ENCODE measurements at places on chromosomes 1 and 21.

- DNase-seq = no peak
These were observed 211.8 kb upstream of the PKN2 start for GRCh38 chr1:88472298-88472697.

GRCh38 chr1:235416662-235417049 is 49.4 kb downstream of the TBCE start:
- no peak for DNase-seq

DNA sequence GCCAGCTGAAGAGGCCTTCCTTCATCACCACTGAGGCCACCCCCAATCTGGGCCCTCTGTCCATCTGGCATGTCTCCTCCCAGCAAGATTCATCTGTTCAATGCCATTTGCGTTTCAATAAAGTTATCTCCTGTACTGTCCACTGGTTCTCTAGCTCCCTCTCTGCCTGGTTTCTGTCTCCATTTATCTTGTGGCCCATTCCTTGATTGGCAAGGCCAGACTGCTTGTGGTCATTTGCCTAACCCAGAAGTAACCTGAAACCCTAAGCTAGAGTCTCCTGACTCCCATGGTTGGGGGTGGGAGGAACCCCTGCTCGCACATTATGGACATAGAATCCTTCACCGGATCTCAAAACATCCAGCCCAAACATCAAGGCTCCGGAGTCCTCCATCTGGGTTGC is 2.1 kb upstream of the IPO9 start:
- no peak for DNase-seq

- no peak for DNase-seq
These were observed 18.4 kb upstream of the CASQ1 start for GRCh38 chr1:160171980-160172379.

DNA sequence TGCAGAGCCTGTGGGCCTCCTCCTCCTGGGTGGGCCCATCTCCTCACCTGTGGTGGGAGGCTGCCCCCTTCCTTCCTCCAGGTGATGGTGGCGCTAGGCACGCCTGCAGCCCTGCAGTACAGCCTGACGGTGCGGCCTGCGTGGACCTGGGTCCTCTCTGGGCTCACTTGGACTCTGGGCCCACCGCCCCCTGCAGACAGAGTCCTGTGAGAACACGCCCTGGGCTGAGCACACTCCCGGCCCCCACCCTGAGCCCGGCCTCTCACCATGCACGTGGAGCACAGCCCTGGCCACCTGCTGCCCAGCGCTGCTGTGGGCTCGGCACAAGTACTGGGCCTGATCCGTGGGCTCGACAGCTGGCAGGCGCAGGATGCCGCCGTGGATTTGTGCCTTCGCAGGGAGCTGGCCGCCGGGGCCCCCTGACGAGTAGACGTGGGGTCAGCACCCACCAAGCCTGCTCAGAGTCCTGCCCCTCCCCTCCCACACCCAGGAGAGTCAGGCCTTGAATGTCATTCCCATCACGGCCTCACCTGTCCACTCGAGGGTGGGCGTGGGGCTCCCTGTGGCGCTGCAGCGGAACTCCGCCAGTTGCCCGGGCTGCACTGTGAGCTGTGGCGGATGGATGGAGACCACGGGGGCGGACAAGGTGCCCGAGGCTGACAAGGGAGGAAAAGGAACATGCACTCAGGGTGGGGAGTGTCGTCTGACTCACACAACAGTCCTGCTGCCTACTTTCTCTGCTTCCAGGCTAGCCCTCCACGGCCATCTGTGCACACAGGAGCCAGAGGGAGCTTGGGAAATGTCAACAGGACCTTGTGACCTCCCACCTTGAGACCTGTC is 43.4 kb downstream of the LDLRAD2 start:
- no peak for DNase-seq

DNA sequence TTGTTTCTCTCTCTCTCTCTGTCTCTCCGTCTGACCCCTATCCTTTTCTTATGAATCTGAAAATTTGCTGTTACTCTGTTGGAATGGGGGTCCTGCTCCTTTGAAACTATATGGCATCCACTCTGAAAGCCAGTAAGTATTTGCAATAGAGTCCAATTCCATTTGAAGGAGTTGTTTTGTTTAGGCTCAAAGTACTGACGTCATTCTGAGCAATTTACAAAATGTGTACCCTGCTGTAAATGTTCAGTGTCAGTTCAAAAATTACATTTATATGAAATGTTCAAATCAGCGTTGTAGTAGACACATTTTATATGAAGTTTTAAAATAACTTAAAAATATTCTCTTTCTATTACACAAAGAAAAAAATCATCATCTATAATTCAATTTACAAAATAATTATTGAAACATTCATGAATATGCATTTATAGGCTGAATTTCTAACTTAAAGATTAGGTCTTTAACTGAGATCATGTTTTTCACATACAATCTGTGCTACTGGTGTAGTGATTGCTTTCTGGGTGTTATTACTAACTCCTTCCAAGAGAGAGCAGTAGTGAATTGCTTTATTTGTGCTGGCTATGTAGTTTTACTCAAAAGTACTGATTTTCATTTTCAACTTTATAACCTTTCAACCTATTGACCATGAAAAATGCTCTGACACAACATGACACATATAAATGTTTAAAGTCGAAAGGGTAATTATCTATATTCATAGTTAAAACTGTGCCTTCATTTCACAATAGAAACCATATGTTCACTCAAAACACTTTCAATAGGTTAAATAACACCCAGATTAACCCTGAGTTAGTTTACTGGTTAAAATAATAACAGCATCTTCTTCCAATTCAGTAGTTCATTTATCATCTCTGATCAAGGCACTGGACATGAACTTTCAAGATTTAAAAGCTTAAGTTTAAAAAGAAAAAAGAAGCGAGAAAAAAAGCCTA is 253.1 kb upstream of the ADGRL4 start:
- no peak for DNase-seq

DNA sequence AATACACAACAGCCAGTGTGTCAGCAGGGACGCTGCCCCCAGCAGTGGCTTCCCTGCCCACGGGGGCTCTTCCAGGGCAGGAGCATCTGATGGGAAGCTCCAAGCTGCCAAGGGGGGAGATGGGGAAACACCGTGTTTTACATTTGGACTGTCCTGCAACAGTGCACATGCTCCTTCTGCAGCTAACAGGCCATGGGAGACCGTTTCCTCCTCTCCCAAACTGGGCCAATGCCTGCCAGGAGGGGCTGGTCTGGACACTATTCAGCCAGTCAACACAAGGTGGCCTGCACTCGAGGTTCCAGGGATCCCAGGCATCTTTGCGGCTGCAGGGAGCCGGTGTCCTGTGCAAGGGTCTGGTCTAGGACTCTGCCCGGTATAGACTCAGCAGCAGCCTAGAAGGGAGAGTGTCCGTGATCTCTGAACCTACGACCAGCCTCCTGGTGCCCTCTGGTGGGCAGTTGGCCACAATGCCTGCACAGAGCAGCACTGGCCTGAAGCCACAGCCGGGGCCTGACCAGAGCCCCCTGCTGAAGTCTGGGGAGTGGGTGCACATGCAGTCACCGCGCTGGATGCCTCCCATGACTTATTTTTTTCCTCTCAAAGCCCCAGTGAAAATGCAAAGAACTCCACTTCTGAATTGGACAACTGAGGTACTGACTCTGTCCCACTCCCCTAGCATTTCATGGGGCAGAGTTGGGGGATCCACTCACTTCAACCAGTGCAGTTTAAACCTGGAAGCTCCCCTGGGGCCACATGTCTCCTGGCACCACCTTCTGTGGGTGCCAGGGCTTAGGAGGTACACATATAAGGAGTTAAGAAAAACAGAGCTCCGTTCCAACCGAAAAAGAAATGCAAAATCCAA is 33.3 kb downstream of the RCC2 start:
- DNase-seq = no peak

- DNase-seq = no peak
These were observed 38.3 kb downstream of the PGBD5 start for GRCh38 chr1:230387876-230388275.

DNA sequence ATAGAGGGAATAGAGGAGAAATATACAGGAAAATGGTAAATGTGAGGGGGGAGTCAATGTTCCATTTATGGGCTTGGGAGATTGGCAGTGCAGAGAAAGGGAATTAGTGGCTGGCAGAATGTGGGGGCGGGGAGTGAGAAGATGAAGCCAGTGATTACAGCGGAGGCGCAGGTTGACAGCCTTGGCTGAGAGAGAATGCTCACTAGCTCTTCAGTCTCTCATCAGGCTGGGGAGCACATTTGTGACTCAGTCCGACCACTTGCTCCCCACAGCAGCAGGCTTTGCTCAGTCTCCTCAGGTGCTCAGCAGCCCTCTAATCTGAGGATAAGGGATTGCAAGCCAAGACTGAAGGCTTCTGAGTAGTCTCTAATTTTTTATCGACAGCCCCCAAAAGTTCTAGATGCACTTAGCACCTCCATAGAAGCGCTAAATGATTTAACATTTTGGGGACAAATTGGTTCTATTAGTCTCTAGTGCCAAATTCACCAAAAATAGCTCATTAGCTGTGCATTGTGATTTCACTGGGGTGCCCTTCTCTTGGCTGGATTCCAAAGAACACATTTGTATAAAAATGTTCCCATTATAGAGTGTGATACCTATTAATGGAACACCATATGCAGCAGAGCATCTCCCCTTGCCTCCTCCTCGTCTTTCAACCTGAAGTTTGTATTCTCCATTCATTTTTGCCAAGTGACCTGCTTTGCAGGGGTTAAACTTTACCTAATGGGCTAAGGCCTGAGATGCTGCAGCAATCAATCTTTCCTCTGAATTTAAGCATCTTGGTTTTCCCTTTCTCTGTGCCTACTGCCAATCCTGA is 191.8 kb downstream of the ZNF326 start:
- DNase-seq = no peak

DNA sequence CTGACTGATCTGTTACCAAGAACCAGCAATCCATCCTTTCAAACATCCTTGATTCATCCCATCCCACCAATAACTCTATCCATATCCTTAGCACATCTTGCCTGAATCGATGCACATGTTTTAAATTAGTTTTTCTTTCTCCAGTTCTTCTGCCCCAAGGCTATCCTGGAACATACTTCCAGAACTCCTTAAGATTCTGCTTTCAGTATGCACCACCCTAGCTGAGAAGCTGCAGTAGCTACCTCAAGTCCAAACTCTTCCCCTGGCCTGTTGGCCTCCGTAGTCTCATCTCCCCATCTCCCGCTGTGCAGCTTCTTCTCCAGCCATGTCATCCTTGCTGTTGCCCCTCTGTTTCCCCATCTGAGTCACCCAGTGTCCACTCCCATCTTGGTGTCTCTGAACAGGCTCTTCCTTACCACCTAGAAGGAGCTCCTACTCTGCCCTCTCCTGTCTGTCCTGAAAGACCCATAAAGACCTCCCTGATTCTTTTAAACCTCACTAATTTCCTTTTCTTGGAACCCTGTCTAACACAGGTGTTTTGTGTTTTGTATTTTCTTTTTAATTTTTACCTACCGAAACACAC is 108.0 kb downstream of the SGIP1 start:
- no peak for DNase-seq

DNA sequence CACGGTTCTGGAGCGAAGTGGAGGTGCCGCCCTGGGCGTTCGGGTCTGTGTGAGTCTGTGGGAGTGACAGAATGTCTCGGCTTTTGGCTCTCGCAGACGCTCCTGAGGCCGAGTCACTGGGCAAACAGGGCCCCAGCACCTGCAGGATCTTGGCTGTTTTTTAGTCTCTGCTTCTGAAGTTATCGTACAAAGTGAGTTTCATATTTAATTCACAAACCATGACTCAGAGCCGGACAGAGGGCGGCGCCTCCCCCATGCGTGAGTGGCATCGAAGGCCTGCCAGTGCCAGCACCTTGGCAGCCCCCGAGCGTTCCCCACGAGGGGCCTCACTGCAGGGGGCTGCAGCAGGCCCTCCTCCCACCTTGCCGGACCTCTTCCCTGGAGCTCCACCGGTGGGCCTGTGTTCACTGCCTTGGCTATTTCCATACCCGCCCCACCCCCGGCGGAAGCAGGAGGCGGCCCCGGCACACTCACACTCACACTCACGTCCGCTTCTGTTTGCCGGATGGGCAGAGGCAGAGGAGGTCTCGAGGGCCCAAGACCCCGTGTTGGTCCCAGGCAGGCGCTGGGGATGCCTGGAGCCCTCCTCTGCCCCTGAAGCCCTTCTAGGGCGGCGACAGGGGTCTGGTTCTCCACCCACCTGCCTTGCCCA is 56.3 kb downstream of the MORN1 start:
- no peak for DNase-seq

GRCh38 chr21:21412096-21412495 is 413.9 kb downstream of the NCAM2 start:
- no peak for DNase-seq

- no peak for DNase-seq
These were observed 12.0 kb downstream of the ZFYVE9 start for GRCh38 chr1:52153898-52154297.

- peak; percentile 23 for DNase-seq
These were observed 46.4 kb downstream of the VPS13D start for GRCh38 chr1:12276225-12276624.

DNA sequence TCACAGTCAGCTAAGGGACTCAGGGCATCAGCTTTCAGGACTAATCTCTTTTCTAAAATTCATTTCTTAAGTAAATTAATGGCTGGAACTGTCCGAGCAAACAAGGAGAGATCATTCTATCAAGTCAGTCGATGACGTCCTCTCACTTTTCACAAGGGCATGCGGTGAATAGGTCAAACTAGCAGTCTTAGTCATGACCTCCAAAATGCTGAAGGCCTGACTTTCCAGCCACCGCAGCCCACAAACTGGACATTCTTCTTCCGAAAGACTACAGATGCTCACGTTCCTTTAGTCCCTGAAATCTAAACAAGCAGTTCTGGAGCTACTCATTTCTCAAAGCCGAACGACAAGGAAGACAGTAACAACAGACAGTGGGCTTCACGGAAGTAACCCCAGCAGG is 127.9 kb downstream of the TIAM1 start:
- DNase-seq = no peak

DNA sequence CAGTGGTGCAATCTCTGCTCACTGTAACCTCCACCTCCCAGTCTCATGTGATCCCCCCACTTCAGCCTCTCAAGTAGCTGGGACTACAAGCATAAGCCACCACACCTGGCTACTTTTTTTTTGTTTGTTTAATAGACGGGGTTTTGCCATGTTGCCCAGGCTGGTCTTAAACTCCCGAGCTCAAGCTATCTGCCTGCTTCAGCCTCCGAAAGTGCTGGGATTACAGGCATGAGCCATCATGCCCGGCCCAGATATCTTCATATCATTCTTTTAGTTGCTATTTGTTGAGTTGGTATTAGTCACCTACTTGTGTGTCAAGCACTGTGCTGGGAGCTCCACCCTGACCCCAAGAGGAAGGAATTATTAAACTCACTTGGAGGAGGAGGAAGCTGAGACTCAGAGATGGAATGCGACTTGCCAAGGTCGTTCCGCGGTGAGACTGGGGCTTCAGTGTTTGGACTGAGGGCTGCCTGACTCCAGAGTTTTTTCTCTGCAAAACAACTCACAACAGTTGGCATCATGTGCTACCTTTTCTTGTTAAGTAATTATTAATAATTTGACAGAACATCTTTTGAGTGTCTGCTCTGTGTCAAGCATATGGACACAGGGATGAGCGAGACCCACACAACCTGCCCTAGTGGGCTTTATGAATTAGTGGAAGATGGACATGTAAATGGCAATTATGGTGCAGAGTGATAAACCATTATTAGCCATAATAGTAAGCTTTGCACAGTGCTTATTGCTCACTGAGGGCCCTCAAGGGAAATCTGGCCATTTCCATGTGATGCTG is 132.0 kb downstream of the FOXD2 start:
- DNase-seq = peak; percentile 93

- no peak for DNase-seq
These were observed 20.4 kb upstream of the SDE2 start for GRCh38 chr1:226019572-226019971.
